ENCODE measurements at places on chromosomes 3 and 15. TPM values are rescaled to one million over a fixed set of nuclear protein-coding genes. Genes with fewer than 3 reads are reported as not detected.
A peak's percentile ranks its signal among the peaks of the same experiment; 100 is the strongest.

The PLOD2 gene
- total RNA-seq = 3.4 TPM

The WDR5B gene
- total RNA-seq = 2.7 TPM

The GOLGA6L4 gene
- total RNA-seq = 0.51 TPM

The THSD4 gene
- total RNA-seq = 0.36 TPM

GRCh38 chr3:4355401-4356219, 52.4 kb downstream of the SETMAR start:
- H3K27ac ChIP-seq = no peak overlapping the region
- no peak overlapping the region for H3K4me3 ChIP-seq
- no peaks in the 10 kb centered on the region for H3K4me1 ChIP-seq
- DNase-seq = no peak
- H3K27me3 ChIP-seq = no peaks in the 10 kb centered on the region

DNA sequence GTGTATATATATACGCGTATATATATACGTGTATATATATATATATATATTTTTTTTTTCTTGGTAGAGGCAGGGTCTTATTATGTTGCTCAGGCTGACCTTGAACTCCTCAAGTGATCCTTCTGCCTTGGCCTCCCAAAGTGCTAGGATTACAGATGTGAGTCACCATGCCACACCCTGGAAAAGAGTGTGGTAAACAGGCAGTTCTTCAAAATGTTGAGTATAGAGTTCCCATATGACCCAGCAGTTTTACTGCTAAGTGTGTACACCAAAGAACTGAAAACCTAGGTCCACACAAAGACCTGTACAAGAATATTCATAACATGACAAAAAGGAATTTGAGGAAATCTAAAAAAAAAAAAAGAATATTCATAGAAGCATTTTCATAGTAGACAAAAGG, 71.8 kb upstream of the GCNT3 start:
- H3K4me3 ChIP-seq = no peak overlapping the region
- H3K27ac ChIP-seq = no peak overlapping the region
- no peak for DNase-seq
- no peaks in the 10 kb centered on the region for H3K27me3 ChIP-seq

DNA sequence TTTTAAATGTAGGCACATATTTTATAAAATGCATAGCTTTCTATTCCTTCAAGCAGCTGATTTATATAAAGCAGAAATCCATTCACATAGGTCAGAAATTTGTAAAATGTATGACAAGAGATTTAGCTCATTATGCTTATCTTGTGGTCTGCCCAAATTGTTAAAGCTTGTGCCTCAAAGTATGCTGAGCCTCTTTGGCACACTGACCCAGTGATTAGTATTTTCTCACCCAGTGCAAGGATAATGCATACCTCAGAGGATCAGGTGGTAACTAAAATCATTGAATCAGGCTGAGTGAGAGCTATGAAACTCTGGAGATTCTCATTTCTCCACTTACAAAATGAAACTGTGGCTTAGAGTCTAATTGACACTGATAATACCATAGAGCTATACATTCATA, 533.3 kb downstream of the FGF12 start:
- no peaks in the 10 kb centered on the region for H3K4me1 ChIP-seq
- H3K4me3 ChIP-seq = no peak overlapping the region
- H3K27me3 ChIP-seq = no peaks in the 10 kb centered on the region
- no peaks in the 10 kb centered on the region for H3K36me3 ChIP-seq
- H3K27ac ChIP-seq = no peak overlapping the region
- no peak for DNase-seq

DNA sequence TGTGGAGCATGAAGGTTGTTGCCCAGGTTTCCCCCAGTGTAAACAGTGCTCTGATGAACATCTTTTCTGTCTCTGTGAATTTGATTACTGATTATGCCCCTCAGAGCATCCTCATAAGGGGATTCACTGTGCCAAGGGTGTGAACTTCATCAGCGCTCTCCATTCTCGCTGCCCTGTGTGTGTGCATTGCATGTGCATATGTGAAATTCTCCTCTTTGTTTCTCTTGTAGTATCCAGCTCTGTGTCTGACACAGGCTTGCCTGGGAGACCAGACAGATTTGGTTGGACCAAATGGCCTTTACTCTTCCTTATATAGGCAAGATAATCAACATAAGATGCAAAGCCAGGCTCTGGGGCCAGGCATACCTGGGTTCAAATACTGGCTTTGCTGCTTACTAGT, 21.9 kb downstream of the CACNA2D3 start:
- H3K36me3 ChIP-seq = no peaks in the 10 kb centered on the region
- peaks cover 24% of the 10 kb centered on the region for H3K4me1 ChIP-seq
- H3K4me3 ChIP-seq = no peak overlapping the region
- no peak for DNase-seq
- H3K27ac ChIP-seq = no peak overlapping the region

- H3K27me3 ChIP-seq = no peaks in the 10 kb centered on the region
- no peak overlapping the region for H3K4me3 ChIP-seq
- no peak for DNase-seq
- no peak overlapping the region for H3K27ac ChIP-seq
- peaks cover 21% of the 10 kb centered on the region for H3K4me1 ChIP-seq
Observed at GRCh38 chr3:150376001-150376848, 31.9 kb upstream of the TSC22D2 start.

- H3K27ac ChIP-seq = no peak overlapping the region
- no peak for DNase-seq
- H3K4me3 ChIP-seq = no peak overlapping the region
- peaks cover 10% of the 10 kb centered on the region for H3K4me1 ChIP-seq
Observed at GRCh38 chr3:129775870-129776269, 117.6 kb downstream of the TMCC1 start.

DNA sequence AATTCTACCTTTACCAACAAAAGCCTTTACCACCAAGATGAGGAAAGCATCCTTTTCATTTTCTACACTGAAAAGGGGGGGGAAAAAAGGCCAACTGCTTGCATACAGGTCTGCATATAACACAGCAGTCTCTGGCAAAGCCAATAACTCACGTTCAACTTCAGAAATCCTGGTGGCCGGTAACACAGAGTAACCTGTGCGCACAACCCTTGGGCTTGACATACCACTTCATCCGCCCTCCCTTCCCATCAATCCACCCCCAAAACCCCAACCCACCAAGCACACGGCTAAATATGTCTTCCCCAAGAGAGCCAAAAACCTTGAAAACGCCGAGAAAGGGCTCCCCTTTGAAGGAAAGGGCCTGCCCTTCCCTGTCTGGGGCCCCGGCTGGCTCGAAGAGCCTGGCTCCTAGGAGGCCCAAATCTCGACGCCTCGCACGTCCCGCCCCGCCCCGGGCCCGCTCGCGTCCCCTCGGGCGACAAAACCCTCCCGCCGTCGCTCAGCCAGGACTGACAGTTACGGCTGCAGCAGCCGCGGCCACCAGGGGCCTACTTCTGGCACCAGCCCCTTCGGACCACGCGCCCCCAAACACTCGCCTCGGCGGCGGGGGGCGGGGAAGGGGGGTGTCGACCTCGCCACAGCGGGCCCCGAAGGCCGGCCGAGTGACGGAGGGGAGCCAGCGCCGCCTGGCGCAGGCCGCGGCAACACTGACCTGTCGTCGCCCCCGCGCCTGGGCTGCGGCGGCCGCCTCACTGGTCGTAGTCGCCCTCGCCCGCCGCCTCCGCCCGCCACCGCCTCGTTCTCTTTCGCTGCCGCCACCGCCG, 835 bp downstream of the UBE3A start:
- H3K27ac ChIP-seq = peak overlapping the region; percentile 100
- no peaks in the 10 kb centered on the region for H3K27me3 ChIP-seq
- no peaks in the 10 kb centered on the region for H3K36me3 ChIP-seq
- peak overlapping the region; percentile 100 for H3K4me3 ChIP-seq

- no peak overlapping the region for H3K27ac ChIP-seq
- no peak for DNase-seq
- H3K4me3 ChIP-seq = no peak overlapping the region
- H3K4me1 ChIP-seq = no peaks in the 10 kb centered on the region
Observed at GRCh38 chr3:94440767-94441493, 378.1 kb downstream of the NSUN3 start.

DNA sequence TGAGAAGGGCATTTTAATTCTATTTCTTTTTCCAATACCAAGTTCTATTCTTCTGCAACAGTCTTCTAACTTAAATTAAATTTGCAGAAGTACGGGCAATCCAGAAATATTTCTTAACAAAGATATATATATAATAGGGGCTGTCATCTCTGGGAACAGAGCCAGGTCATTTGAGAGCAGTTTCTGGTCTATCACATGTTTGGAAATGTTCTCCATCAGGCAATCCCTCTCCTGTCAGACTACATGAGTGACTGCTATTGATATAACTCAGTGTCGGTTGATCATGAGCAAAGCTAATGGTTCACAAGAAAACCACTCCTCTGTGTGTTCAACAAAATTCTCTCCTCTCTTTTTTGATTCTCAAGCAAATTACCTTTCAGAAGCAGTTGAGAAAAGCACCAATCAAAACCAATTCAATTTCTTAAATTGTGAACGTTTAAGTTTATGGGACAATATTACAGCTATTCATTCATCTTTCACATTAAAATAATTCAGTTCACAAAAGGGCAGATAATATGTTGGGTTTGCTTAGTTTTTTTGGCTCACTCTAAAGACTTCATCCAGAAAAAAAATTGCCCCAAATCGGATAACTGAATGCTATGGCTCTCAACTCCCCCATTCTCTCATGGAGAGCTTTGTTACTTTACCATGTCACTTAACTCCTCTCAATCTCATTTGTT, 152.9 kb upstream of the TGFBR2 start:
- no peaks in the 10 kb centered on the region for H3K27me3 ChIP-seq
- no peaks in the 10 kb centered on the region for H3K4me1 ChIP-seq
- H3K36me3 ChIP-seq = no peaks in the 10 kb centered on the region
- no peak for DNase-seq

DNA sequence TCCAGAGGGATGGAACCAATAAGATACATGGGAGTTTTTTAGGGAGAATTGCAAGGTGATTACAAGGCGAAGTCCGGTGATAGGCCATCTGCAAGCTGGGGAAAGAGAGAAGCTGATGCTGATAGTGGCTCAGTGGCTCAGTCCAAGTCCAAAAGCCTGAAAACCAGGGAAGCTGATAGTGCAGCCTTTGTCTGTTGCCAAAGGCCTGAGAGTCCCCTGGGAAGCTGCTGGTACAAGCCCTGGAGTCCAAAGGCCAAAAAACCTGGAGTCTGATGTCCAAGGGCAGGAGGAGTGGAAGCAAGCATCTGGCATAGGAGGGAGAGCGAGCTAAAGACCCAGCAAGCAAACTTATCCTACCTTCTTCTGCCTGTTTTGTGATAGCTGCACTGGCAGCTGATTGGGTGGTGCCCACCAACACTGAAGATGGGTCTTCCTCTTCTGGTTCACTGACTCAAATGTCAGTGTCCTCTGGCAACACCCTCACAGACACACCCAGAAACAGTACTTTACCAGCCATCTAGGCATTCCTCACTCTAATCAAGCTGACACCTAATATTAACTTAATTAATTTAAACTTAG, 16.7 kb downstream of the TFG start:
- no peak overlapping the region for H3K4me3 ChIP-seq
- H3K27me3 ChIP-seq = no peaks in the 10 kb centered on the region
- H3K36me3 ChIP-seq = peaks cover 44% of the 10 kb centered on the region
- no peak for DNase-seq
- no peak overlapping the region for H3K27ac ChIP-seq

Data from gastrocnemius medialis (tissue), 4 donors.